ENCODE measurements at places on chromosomes 4 and X. TPM values are rescaled to one million over a fixed set of nuclear protein-coding genes. Genes with fewer than 3 reads are reported as not detected.

The PDE5A gene
- total RNA-seq, result 29.7 TPM

The TCEAL2 gene
- total RNA-seq, result 10.5 TPM

The PCYT1B gene
- 0.32 TPM for total RNA-seq

The TECRL gene
- total RNA-seq, result not detected

The PAGE1 gene
- not detected for total RNA-seq

The IQSEC2 gene
- total RNA-seq, result 34.5 TPM

Data from mucosa of gallbladder (tissue), 1 donor.